ENCODE measurements at places on chromosomes 2 and 18.
A peak's percentile ranks its signal among the peaks of the same experiment; 100 is the strongest.

DNA sequence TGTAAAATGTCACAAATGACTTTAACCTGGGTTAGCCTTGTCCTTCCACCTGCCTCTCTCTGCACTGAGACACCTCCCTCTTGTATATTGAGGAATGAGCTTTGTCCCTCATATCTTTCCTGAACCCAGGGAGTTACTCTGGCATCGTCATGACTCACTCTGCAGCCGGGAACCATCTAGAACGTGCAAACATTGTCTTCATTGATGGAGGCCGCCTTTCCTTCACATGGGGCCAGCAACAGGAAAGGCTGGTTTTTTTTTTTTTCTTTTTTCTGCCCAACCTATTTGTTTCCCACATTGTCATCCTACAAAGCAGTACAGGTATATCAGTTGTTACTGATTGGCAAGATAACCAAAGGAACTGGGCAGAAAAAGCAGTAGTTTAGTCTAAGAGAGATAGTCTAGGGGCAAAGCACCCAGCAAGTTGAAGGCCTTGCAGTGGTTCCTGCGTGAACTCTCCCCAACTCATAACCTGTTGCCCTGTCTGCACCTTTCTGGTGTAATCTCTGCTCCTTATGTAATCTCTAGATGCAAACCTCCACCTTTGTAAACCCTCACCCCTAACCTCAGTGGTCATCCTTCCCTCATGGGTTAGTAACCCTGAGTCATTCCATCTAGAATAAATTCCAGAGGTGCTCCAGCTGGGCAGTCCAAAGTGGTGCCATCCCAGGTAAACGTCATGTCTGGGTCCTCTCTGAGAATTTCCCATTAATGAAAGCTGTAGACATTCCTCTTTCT is 38.3 kb downstream of the SLC40A1 start:
- no peak for DNase-seq

- DNase-seq = peak; percentile 26
These were observed 65.6 kb upstream of the CD302 start for GRCh38 chr2:159863526-159864160.

GRCh38 chr2:217326238-217327022 is 466.6 kb upstream of the TNP1 start:
- DNase-seq = no peak

- DNase-seq = no peak
These were observed 151.6 kb upstream of the ZNF236 start for GRCh38 chr18:76670564-76671288.

All from common myeloid progenitor, CD34-positive (primary cell).